ENCODE measurements at places on chromosomes 1 and 21.

DNA sequence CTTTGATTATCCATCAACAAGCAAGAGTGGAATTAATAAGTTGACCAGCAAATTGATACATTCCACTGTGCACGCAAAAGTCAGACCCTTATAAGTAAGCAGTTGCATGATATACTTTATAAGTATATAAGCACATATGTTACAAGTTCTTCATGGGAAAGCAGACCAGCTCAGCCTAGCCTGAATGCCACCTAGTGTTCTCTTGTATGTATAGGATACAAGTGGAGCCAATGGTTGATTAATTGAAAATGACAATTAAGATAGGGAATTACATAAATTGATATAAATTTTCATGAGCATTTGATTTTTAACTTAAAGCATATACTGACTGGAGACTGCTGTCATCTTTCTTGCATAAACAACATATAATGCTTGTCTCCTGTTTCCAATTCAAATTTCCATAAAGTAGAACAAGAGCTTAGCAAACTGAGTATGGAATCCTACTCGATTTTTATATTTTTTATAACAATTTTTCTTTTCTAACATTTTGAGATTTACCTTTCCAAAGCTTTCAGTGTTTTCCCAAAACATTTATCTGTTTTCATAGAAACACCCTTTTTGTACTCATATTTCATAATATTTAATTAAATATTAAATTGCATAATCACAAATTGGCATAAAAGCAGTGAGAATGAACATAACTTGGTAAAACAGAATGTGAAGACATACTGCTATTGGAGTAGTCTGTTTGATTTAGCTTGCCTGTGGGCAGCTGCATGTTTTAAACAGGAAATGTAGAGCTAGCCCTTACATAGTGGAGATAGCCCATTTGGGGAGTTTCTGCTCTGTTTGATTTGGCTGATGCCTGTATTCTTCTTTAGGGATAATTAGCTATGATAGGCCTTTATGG is 62.8 kb downstream of the MAGI3 start:
- DNase-seq, result no peak

DNA sequence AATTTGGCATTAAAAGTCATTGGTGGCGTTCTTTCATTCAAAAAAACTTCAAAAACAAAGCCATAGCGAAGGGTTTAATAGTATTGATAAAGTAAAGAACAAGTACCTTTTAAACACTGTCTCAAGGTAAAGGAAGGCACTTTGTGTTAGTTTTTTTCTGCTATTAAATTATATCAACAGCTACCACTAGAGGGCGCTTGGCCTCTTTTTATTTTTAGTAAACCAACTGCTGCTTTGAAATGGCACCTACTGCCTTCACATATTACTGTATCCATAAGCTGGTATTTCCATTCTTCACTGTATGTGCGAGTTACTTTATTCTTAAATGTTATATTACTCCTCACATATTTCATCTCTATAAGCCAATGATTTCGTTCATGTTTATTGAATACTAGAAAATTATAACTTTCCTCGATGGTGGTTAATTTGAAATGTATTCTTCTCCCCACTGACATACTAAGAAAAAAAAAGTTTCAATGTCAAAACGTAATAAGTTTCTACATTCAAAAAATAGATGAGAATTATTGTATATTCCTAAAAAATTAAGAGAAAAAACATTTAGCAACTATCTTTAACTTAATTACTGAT is 125.7 kb upstream of the CXADR start:
- peak; percentile 68 for DNase-seq

- DNase-seq, result no peak
Observed at GRCh38 chr21:41043014-41043413, 124.9 kb upstream of the BACE2 start.

- no peak for DNase-seq
Observed at GRCh38 chr1:175802407-175803123, 59.2 kb upstream of the TNR start.

DNA sequence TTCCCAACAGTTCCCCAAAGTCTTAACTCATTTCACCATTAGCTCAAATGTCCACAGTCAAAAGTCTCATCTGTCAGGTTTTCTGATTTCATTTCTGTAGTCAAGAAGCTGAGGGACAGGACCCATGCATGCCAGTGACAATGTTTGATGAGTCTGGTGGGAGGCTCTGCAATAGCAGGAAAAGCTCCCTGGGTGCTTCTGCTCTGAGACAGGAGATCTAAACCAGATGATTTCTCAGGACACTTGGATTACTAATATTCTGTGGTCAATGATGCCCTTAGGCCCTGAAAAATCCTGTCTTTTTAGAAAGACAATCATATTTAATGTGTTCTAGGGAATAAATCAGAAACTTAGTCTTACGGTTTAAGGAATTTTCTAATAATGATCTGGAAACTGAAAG is 56.4 kb downstream of the PCBP3 start:
- DNase-seq, result no peak

GRCh38 chr1:160063176-160063575 is 6.8 kb downstream of the KCNJ10 start:
- no peak for DNase-seq
